ENCODE measurements at places on chromosomes 13 and 19.

DNA sequence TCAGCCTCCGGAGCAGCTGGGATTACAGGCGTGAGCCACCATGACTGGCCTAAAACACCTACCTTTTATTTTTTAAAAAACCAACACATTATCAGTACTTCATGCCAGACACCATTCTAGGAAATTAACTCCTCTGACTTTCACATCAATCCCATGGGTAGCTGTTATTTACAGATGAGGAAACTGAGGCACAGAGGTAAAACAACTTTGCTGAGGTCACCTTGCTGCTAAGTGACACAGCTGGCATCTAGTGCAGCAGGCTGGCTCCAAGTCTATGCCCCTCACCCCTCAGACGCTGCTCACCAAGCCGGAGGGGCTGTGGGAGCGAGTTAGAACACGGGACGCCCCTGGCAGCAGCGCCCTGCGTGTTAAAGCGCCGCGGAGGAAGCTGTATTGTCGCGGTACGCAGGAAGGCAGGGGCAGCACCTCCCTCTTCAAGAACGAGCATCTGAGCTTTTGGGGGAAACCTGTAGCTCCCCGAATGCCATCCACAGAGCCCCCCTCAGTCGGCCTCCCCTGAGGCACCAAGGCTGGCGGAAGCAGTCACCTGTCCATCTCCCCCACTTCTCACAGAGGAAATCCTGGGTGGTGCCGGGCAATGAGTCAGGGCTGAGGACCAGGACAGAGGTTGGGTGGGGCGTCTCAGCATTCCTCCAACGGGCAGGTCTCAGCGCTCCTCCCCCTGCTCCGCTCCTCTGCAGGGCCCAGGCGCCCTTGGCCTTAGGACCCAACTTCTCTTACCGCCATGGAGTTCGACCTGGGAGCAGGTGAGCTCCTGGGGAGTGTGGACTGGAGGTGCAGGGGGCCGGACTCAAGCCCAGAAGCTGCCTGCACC, at the start of gene C19orf33:
Gene C19orf33 (plus strand): TSS at position 735 of the 835 bp plus-strand sequence. CDS start 11 bp downstream, at position 746.
- DNase-seq = no peak

- no peak for DNase-seq
Observed at GRCh38 chr13:50476577-50477285, 366.8 kb downstream of the DLEU7 start.

GRCh38 chr19:50003810-50004419, 21.3 kb downstream of the VRK3 start:
- no peak for DNase-seq

GRCh38 chr13:46535002-46535401, 18.0 kb upstream of the LRCH1 start:
- DNase-seq = no peak

DNA sequence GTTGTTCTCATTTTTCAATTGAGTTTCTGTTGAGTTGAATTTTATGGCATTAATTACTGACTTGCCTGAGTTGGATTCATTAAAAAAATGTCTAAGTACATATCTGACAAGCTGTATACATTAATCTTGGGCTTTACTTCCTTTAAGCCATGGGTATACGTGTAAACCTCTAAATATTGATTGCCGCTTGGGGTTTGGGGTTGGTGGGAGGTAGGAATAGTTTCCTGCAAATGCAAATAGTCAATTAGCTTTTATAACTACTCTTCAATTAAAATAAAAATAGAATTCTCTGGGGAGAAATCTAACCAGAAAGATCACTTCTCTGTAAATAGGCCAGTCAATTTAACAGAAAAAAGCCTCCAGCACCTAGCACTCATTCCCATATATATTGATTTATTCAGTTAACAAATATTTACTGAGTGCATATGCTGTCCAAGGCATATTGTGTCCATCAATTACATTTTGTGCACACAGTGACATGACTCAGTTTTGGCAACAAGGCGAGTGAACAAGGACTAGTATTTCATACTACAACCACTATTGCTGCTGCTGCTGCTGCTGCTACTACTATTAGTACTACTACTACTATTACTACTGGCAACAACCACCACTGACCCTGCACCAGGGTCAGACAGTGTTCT, 306.8 kb downstream of the RFC3 start:
- DNase-seq = no peak

GRCh38 chr19:19451429-19452242, 46.2 kb downstream of the GATAD2A start:
- DNase-seq = no peak

DNA sequence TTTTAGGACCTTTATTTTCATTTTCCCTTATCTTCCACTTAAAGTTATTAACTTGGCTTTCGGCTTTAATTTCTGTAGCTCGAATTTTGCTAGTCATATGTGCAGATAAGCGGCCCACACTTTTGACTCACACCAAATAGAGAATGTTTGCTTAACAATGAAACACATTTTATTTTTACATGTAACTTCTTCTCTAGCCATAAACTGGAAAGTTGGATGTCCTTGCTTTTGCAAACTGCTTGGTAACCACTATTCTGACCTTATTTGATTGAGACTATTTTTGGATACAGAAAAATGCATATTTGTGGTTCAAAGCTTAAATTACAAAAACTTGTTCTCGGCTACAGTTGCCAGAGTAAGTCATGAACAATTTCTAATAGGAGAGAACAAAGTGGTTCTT, 600.0 kb downstream of the KCTD12 start:
- DNase-seq = no peak

- no peak for DNase-seq
Observed at GRCh38 chr19:54673222-54673621, 10.4 kb downstream of the LILRB4 start.

DNA sequence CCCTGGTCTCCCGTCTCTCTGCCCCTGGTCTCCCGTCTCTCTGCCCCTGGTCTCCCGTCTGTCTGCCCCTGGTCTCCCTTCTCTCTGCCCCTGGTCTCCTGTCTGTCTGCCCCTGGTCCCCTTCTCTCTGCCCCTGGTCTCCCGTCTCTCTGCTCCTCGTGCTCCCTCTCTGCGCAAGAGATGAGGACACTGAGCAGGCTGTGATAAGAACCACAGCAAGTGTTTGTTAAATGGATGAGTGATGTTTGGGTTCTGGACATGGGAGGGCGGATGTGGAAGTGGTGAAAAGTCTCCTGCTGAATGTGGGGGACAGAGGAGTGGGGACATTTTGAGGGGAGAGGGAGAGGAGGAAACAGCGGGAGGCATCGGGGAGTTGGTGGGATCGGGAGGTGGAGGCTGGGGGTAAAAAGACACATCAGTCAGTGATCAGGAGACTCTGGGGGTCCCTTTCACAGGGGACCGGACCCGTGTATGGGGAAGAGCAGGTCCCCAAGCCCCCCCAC, 8.0 kb downstream of the NPAS1 start:
- DNase-seq = no peak

DNA sequence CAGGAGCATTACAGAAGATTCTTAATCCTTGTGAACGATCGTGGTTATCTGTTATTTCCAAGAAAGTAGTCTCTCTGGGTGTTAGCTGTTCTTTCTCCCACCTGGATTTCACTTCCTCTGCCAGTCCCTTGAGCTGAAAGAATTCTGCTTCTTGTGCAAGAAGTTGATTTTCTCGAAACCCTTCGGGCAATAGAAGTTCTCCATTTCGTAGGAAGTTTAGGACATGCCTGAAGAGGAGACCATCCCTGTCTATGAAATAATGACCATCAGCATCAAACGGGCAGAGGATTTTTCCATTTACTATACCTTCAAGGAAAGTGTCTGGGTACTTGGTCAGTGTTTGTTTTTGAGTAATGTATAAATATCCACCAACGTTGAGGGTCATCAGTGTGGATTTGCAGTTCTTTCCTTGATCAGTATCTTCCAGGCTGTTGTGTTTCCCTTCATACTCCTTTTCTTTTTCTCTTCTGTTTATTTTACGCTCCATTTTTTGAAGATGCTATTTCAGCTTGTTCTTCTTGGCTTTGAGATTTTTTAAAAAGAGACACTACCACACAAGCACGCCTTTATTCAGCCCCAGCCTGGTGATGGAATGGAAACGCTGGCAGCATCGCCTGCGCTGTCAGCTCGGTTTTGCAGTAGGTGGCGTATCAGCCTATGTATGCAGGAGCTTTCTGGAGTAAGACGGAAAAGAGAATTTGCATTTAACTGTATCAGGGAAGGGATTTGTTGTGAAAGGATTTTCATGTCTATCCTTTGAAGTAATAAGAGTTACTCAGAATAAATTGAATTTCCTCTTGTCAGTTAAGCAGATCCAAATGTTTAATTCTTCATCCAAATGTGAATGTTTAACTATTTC, 6.5 kb downstream of the KCTD4 start:
- DNase-seq = no peak

- DNase-seq = no peak
Observed at GRCh38 chr19:8404391-8405151, 8.5 kb upstream of the MARCHF2 start.

GRCh38 chr13:68690567-68690966, 1417.1 kb upstream of the ATXN8OS start:
- DNase-seq = no peak

GRCh38 chr13:71751073-71751472, 115.9 kb downstream of the DACH1 start:
- no peak for DNase-seq

- no peak for DNase-seq
Observed at GRCh38 chr13:73365681-73366080, 306.9 kb downstream of the KLF5 start.

- DNase-seq = no peak
Observed at GRCh38 chr19:34994643-34995541, 5.2 kb upstream of the GRAMD1A start.

DNA sequence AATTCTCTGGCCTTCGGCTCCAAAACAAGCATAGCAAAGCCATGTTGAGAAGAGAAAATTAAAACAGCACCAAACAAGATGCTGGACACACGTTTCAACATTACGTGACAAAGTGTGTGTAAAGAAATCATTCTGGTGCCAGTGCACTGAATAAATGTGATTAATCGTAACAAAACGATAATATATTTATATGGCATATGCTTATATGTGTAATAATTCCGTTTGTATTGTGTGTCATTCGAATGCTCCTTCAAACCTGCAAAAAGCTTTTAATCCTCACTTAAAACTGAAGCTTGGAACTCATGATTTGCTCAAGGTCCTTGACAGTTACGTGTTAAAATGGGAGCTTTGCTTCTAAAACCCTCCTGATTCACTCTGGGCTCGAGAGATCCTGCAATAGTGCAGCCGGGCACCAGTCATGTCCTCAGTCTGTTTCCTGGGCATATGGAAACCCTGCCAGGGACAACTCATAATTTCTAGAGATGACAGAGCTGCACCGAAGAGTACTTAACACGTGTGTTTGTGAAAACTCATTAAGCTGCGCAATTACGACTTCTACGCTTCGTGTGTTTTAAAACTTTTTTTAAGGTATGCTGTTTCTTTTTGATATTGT, 731 bp upstream of the AKAP8L start:
- no peak for DNase-seq

GRCh38 chr19:38661996-38662395, 14.5 kb downstream of the ACTN4 start:
- DNase-seq = no peak

DNA sequence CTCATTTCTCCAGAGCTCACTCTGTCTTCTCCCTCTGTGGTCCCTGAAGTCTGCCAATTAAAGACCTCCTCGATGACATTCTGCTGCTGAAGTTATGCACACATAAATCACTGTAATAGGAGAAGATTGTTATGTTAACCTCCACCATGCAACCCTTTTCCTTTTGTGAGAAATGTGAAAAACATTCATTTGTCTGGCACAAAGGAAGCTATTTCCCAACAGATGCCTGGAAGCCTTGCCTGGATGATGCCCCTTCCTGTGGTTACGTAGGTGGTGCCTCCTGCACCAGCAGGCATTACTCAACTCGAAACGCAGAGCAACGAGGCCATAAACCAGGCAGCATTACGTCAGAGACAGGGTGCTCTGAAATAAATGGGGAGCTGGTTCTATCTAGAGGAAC, 327.4 kb upstream of the ZNF507 start:
- no peak for DNase-seq

- no peak for DNase-seq
Observed at GRCh38 chr19:37966662-37967231, 59.7 kb downstream of the SIPA1L3 start.

DNA sequence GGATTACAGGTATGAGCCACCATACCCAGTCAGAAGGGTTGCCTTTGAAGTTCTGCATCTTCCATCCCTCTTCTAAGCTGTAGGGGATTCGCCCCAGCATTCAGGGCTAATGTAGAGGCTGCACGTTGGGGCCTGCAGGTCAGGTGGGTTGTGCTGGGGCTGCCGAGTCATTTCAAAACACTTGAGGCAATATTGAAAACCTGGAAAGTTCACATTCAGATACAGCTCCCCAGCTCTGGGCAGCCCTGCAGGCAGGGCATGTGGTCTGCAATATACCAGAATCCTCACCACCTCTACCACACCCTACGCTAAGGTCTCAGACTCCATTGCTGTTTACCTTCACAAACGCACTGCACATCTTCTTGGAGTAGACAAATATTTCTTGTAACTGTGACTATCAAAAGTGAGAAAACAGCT, 24.6 kb downstream of the CCNE1 start:
- no peak for DNase-seq

DNA sequence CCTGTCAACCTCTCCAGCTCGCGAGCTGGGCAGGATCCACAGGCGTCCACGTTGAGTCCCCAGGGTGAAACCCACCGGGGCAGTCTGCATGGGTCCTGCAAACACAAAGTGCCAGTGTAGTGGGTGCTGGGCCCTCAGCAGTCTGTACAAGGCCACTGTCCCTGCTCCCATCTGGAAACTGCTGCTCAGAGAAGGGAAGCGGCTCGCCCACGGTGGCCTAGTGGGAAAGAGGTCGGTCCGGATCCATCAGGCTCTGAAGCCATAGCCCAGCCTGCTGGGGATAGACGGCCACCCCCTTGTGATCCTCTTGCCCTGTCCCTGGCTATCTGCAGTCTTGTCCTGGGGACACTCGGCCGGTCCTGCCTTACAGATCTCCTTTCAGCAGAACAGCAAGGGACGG, 2.6 kb upstream of the DIRAS1 start:
- DNase-seq = no peak

DNA sequence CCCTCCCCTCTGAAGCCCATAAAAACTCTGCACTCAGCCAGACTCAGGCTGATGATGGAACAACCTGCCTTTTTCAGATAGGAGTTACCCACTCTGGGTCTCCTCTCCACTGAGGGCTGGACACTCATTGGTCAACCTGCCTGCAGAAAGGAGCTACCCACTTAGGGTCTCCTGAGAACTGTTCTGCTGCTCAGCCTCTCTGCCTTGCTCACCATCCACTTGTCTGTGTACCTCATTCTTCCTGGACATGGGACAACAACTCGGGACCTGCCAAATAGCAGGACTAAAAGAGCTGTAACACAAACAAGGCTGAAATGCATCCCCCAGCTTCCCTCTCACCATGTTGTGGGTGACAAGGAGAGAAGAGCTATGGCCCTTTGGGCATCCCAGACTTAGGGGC, 18.4 kb upstream of the RCBTB2 start:
- DNase-seq = no peak

DNA sequence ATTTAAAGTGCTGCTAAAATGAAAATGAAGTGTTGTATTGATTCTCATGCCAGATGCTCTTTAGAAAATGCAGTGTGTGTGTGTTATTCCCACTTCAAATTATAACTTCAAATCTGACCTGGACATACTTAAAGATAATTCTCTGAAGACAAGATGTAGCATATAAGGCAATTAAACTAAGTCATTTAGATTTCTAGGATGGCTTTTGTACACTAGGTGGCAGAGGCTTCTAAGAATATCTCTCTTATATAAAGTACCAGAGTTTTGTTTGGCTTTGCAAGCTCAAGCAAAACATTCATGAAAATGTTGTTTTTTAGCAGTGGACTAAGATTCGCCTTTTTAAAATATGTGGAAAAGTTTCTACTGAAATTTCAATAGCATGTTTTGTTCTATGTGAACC, 407.2 kb downstream of the GPC5 start:
- no peak for DNase-seq

- DNase-seq = no peak
Observed at GRCh38 chr13:93345024-93345423, 118.4 kb downstream of the GPC6 start.

Measured in activated CD8-positive, alpha-beta memory T cell treated with anti-CD3 and anti-CD28 coated beads, Interleukin-2, amount 50 U/mL, for 4 hours (primary cell).